Cortex of kidney (tissue), 1 donor: ENCODE measurements at places on chromosomes 5 and 9.

- no peak for DNase-seq
Observed at GRCh38 chr5:147576646-147577535, 67.0 kb upstream of the DPYSL3 start.

DNA sequence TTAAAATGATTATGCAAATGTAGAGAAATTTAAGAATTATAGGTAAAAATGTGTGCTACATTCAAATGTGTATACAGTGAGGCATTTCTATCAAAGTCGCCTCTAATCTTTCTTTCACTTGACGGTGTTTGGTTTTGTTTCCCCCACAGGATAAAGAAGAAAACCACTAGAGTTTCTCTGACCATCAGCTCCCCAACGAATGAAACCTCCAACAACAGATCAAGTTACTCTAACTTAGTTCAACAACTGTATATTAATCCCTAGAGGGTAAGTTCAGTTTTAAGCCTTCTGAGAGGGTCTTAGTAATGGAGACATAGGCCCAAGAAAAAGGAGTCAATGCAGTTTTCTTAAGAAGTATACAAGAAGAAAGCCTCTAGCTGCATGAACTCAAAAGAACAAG, 11.5 kb upstream of the MYOT start:
- DNase-seq, result no peak

DNA sequence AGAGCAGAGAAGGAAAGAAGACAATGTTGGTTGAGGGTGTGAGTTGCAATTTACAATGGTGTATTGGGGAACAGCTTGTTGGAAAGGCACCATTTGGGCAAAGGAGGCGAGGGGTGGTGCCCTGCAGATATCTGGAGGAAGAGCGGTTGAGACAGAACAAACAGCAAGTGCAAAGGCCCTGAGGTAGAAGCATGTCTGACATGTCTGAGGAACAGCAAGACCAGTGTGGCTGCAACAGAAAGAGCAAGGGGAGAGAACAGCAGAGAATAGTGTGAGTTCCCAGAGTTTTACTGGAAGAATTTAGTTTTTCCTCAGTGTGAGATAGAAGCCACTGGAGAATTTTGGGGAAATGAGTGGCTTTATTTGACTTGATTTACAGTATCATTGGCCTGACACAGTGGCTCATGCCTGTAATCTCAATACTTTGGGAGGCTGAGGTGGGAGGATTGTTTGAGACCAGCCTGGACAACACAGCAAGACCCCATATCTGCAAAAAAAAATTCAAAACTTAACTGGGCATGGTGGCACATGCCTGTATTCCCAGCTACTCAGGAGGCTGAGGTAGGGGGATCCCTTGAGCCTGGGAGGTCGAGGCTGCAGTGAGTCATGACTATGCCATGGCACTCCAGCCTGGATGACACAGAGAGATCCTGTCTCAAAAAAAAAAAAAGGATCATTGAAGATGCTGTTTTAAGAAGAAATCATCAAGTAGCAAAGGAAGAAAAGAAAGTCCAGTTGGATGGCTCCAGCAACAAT, 13.6 kb downstream of the CMBL start:
- no peak for DNase-seq

GRCh38 chr9:93154293-93154903, 20.3 kb upstream of the NINJ1 start:
- no peak for DNase-seq

DNA sequence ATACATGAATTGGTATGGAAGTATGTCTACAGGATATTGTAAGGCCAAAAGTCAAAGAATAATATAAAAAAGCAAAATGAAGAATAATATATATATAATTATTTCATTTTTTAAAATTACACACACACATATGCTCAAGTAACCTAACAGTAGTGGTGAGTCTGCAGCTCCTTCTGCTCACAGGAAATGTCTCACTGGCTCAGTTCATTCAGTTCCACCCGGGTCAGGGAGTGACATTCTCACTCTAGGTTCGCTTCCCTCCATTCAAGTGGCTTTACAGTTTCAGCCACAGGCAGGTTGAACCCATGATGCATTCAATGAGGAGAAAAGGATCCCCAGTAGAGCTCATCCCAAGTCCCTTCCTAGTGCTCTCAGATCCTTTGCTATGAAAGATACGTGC, 90.8 kb downstream of the SUSD1 start:
- no peak for DNase-seq
